ENCODE measurements at places on chromosomes 6 and 20.

DNA sequence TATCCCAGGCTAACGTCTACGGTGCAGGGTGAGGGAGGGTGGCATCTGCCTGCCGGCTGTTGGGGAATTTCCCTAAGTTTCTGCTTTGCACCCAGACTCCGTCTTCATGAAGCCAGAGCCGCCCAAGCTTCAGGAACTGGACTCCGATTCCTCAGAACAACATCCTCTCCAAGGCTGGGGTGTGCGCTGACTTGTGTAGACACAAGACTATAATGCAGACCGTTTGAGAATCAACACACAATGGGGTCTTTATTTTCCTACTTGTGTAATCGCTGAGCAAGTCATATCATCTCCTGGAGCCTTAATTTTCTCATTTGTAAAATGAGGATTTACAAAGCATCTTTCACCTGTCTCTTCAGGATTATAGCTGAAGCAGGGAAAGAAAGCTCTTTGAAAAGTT lies 160.5 kb upstream of the AGPAT4 start:
- DNase-seq, result no peak

DNA sequence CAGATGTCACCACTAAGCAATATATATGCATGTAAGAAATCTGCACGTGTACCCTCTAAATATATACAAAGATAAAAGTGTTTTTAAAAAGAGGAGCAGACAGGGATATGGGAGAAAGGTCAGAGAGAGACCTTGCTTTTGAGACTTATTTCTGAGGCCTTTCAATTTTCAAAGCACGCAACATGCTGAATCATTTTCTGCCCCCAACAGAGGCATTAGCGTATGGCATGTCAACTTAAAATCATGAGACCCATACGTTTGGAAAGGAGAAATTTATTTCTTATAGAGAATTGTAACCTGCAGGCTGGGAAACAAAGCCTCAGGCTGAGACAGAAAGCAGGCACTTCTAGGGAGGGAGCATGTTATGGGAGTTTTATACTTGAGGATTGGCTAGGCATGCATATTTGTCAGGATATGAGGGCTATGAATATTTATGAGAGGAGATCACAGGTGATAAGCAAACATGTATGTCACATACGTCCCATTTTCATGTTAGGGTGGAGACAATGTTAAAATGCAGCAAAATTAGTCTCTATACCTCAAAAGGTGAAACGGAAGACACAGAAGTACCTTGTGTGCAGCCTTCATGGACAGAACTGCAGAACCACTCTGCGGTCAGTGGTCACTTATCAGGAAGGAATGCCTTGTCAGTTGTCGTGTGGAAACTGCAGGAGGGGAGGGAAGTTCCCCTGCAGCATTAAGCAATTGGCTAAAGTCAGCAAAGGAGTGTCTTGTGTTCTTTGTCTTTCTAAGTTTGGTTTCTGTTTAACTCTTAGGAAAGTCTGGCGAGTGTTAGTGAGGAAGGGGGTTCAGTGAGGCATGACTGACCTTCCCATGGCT lies 6.3 kb upstream of the GABRR2 start:
- no peak for DNase-seq

DNA sequence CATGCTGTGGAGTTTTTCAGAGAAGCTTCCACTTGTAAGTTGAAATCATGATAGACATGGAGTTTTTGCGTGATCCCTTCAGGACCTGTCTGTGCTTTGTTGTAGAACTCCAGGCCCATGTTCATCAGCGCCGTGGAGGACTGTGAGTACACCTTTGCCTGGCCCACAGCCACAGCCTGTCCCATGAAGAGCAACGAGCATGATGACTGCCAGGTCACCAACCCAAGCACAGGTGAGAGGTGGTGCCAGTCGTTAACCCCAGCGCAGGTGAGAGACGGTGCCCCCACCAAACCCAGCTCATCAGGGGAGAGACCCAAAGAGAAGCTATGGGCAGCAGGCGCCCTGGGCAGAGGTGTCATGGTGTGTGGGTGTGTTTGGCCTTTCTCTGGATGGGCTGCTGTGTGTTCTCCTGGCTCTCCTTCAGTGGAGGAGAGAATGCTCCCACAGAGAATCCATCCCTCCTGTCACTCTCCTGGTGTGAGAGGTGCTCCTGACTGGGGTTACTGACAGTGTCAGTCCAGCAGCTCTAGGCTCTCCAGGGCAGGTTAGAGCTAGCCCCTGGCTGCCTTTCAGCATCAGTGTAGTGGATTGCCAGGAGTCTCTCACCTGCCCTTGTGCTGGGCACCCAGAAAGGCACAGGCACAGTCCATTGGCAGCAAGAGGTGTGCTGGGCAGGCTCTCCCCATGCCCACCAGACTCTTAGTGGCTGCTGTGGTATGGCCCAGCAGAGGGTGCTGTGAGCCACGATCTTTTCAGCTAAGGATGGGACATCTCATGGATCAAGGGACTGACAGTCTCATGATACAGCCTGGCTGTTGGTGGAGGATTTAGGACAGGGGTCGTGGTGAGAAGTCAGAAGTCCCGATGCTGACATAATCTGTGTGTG lies 49.6 kb upstream of the SLC22A1 start:
- no peak for DNase-seq

GRCh38 chr6:7561153-7561964 lies 19.9 kb downstream of the DSP start:
- DNase-seq, result no peak

- DNase-seq, result no peak
Observed at GRCh38 chr20:4850960-4851359, 129.3 kb downstream of the PRND start.

DNA sequence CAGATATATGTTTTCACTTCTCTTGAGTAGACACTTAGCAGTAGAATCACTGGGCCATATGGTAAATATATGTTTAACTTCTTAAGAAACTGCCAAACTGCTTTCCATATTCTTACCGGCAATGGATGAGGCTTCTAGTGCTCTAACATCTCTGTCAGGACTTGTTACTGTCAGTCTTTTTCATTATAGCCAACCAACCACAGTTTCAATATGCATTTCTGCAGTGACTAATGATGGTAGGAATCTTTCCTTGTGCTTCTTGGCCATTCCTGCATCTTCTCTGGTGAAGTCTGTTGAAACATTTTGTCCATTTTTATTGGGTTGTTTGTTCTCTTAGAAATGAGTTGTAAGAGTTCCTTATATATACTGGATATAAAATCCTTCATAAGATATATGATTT lies 66.0 kb upstream of the SYNDIG1 start:
- no peak for DNase-seq

GRCh38 chr6:135118134-135118730 lies 62.9 kb upstream of the MYB start:
- no peak for DNase-seq

DNA sequence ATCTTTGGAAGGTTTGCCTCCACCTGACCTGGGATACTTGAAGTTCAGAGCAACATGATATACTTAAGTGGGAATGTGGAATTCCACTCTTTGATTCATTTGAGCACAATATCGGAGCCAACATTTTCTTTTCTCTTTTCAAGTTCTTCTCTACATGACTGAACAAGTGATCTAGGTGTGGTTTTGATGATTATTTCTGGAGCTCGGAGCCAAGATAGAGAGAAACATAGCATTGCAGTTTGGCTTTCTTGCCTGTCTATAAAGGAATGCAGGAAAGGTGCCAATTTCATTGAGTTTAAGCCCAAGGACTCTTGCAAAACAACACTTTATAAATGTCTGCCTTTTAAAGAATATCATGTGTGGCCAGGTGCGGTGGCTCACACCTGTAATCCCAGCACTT lies 124.2 kb upstream of the FAM83B start:
- DNase-seq, result no peak

DNA sequence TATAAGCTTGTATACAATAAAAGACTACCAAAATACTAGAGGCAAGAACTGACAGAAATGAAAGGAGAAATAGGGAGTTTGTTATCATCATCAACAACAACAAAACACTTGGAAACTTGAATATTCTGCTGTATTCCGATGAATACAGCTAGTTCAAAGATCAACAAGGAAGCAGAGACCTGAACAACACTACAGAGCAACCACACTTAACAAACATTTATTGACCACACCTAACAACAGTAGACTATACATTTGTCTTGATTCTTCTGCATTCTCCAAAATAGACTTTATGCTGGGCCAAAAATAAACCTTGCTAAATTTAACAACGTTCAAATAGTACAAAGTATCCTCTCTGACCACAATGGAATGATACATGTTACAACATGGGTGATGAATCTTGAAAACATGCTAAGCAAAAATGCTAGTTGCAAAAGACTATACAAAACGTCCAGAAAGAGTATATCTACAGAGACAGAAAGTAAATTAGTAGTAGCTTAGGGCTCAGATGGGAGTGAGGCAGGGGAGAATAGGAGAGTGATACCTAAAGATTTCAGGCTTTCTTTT lies 39.1 kb upstream of the PAK5 start:
- no peak for DNase-seq

- no peak for DNase-seq
Observed at GRCh38 chr6:114541794-114542193, 199.0 kb upstream of the HS3ST5 start.

- DNase-seq, result no peak
Observed at GRCh38 chr6:43807228-43808061, 37.4 kb downstream of the VEGFA start.

GRCh38 chr6:34236131-34236442 lies 586 bp upstream of the HMGA1 start:
- DNase-seq, result no peak

DNA sequence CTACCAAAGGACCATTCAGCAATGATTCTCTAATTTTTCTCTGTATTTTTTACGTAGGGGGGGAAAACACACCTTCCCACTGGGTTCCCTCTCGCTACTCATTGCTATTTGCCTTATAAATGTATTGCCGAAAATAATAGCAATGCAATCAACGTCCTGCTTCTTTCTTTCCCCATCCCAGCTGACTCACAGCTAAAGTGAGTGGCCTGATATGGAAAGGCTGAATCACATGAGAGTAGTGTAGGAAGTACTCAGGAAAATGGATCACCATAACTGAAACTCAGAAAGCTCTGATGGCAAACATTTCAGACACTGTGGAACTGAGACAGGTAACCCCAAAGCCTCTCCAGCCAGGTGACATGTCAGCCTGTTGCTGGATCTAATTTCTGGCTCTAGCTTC lies 49.3 kb upstream of the SRPK1 start:
- DNase-seq, result no peak

- DNase-seq, result no peak
Observed at GRCh38 chr6:5764401-5764955, 242.2 kb downstream of the NRN1 start.

DNA sequence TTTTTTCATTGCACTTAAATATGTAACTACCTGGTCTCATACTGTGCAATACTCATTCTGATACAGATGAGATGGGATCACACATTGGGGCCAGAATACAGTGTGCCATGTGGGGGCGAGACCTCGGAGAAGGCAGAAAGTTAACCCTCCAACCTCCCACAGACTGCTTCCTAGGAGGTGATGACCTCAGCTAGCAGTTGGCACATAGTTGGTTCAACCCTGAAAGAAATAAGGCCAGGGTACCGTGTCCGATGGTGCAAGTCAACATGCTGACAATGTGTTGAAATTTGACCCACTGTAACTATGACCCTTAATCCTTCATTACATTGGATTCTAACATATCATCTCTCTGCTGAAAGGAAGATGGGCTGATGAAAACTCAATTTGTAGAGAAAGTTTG lies 61.9 kb downstream of the GJA10 start:
- DNase-seq, result no peak

DNA sequence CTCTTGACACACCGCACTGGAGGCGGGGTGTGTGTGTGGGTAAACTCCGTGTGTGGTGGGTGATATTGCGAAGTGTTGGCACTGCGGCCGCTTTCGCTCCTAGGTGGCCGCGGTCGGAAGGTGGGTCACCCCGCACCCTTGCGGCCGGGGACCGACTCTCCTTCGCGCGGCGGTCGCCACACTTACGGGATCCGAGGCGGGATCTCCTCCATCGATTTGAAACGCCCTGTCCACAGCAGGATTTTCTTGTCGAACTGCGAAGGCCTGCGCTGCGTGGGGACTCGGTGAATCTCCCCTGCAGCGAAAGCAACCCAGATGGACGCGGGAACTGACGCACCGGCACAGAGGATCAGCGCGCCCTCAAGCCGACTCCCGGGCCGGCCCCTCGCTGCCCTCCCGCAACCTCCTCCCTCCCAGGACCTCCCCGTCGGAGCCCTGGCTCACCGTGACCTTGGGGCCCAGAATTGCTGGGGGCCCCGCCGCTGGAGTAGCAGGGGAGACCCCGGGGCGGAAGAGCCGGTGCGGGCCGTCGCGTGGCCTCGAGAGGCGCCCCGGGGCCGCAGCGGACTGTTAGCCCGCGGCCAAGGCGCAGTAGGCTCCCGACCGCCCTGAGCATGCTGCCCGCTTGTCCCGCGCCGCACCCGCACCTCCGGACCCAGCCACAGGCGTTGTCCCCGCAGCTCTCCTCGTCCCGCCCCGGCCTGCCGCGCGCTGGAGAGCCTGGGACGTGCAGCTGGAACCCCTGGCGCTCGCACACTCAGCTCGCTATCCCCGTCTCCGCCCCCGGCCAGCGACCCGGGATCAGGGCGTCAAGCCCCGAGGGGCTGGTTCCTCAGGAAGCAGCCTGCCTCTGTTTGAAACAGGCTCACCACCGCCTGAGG lies at the start of gene FAM162B:
Gene FAM162B, minus strand, starts transcription at position 759 of the 881 bp plus-strand sequence. Its CDS starts 143 bp downstream, at position 616.
- peak; percentile 68 for DNase-seq

DNA sequence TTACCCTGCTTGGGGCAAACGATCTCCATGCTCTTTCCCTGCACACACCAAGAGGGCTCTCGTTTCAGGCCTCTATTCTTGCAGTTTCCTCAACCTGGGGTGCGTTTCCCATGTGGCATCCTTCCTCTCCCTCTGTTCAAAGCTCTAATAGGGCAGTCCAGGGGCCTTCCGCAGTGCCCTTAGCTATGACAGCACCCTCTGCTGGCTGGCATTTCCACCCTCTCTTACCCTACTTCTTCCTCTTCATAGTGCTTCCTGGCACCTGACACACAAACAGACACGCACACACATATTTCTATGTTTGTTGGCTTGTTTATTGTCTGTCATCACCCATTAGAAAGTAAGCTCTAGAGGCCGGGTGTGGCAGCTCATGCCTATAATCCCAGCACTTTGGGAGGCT lies 294.0 kb downstream of the CLIC5 start:
- DNase-seq, result no peak

DNA sequence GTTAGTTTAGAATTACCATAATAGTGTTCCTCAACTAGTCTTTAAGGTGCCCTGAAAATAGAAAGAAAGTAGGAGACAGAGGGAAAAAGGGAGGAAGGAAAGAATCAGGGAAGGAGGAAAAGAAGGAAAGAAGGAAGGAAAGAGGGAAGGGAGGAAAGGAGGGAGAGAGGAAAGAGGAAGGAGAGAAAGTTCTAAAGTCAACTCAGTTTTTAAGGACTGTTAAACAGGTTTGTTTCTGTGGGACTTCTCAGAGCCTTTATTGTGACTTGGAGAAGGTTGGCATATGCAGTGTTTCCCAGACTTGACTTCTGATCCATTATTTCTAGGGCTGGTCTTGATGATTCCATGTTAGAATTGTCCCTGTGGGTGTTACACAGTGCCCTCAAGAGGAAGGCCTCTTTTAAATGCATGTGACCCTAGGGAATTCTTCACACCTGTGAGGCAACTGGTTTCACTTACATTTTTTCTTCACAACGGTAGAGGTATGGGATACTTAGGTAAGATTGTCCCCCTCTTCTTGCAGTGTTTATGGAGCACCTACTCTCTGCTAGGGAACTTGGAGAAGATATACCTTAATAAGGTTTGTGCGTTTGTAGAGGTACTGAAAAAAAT lies 132.7 kb upstream of the GMDS start:
- no peak for DNase-seq

GRCh38 chr6:89350281-89350966 lies 2.1 kb downstream of the UBE2J1 start:
- no peak for DNase-seq

GRCh38 chr6:169345146-169345545 lies 91.5 kb upstream of the THBS2 start:
- no peak for DNase-seq

Data from left forelimb (tissue), 1 donor.